ENCODE measurements at places on chromosomes 7 and 10. TPM values are rescaled to one million over a fixed set of nuclear protein-coding genes. Genes with fewer than 3 reads are reported as not detected.

- DNase-seq: no peak
Measured at GRCh38 chr7:3151784-3152183, 108.1 kb upstream of the CARD11 start.

- DNase-seq: no peak
Measured at GRCh38 chr7:120218712-120219111, 54.3 kb upstream of the KCND2 start.

DNA sequence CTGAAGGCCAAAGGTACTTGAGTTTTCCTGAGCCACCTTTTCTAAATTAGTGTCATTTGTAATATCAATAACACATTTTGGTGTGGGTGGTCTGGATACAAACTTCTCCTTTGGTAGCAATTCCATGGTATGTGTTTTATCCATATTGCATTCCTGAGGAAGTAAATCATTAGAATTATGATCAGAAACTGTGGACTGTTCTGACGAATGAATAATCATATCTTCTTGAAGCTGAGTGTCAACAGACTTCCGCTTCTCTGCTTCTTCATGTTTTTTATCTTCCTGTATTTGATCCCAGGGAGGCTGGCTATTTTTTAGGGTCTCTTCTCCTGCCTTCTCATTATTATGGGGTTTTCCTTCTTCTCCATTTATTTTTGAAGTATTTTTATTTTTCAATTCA is 81.4 kb downstream of the NRBF2 start:
- DNase-seq: no peak

Gene GNAT3
- total RNA-seq: not detected

Gene ATOH7
- total RNA-seq: not detected

Gene MNX1
- total RNA-seq: 6.3 TPM

Gene SLC39A12
- total RNA-seq: not detected

Gene HOXA9
- total RNA-seq: 1.8 TPM

Gene TMEM196
- total RNA-seq: not detected

DNA sequence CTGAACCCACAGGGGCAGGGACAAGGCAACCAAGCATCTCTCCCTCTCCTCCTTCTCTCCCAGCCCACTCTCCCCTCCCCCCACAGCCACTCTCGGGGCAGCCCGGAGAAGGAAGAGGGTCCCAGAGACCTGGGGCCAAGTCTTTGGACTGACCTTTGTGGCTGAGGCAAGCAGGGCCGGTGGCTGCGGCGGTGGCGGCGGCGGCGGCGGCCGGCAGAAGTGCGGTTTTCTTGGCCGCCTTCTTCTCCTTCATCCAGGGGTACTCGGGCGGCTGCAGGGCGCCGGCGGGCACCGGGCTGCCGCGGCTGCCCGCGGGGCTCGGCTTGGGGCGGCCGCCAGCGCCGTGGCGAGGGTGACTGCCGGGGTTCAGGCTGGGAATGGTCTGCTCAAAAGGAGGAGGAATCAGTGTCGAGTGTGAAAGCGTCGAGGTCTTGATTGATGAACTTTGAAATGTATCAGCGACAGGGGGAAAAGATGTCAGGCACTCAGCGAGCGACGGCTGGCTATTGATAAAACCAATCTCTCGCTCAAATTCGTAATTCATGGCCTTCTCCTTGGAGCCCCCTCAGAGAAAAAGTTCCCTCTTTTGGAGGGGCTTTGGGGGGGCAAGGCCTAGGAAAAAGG is 414 bp downstream of the HOXA2 start:
- peak; percentile 64 for DNase-seq

- no peak for DNase-seq
Measured at GRCh38 chr10:16788778-16789177, 28.4 kb downstream of the RSU1 start.

GRCh38 chr10:18659819-18660535 is 746 bp downstream of the ARL5B start:
- DNase-seq: peak; percentile 14

Gene CYP3A5
- 0.57 TPM for total RNA-seq

GRCh38 chr10:36026081-36026480 is 384.0 kb upstream of the FZD8 start:
- peak; percentile 20 for DNase-seq

DNA sequence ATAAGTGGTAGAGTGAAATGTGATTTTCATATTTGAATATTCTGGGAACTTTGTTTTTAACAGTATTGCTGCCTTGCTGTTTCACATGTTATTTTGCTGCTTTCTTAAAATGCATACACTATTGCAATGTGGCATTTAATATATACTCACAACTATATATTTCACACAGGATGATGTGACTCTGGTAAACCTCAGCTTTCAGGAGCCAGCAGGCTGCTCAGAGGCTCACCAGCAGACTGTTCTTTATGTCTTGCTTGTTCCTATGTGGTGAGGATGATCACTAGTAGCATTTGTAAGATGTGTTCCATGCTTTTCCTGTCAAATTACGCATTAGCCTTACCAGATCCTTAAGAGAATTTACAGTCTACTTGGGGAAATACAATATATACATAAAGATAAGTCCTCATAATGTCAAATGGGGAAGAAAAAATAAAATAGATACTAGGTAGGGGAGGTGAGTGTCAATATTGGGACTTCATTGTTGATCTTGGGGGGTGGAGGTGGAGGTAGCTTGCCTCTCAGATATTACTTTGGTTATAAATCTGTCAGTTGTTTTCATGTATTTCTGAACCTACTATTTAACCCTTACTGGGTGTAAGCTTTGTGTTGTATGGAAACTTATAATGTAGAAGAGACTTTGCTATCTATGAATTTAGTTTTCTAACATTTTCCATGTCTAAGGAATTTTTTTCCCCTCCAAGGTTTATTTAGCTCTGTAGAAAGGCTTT is 8.4 kb downstream of the GNAI1 start:
- DNase-seq: no peak

Gene C10orf67
- not detected for total RNA-seq

GRCh38 chr10:1712314-1712713 is 25.0 kb downstream of the ADARB2 start:
- peak; percentile 70 for DNase-seq

Gene CALML3
- not detected for total RNA-seq

Gene SEM1
- 143 TPM for total RNA-seq

- no peak for DNase-seq
Measured at GRCh38 chr7:27176962-27177794, 3.1 kb upstream of the HOXA10 start.

- DNase-seq: peak; percentile 49
Measured at GRCh38 chr10:28661035-28661434, 16.3 kb upstream of the BAMBI start.

- no peak for DNase-seq
Measured at GRCh38 chr7:96005271-96005670, 232.9 kb downstream of the DYNC1I1 start.

GRCh38 chr7:114835303-114835702 is 86.6 kb upstream of the MDFIC start:
- DNase-seq: no peak

Gene CPXM2
- 4.9 TPM for total RNA-seq

DNA sequence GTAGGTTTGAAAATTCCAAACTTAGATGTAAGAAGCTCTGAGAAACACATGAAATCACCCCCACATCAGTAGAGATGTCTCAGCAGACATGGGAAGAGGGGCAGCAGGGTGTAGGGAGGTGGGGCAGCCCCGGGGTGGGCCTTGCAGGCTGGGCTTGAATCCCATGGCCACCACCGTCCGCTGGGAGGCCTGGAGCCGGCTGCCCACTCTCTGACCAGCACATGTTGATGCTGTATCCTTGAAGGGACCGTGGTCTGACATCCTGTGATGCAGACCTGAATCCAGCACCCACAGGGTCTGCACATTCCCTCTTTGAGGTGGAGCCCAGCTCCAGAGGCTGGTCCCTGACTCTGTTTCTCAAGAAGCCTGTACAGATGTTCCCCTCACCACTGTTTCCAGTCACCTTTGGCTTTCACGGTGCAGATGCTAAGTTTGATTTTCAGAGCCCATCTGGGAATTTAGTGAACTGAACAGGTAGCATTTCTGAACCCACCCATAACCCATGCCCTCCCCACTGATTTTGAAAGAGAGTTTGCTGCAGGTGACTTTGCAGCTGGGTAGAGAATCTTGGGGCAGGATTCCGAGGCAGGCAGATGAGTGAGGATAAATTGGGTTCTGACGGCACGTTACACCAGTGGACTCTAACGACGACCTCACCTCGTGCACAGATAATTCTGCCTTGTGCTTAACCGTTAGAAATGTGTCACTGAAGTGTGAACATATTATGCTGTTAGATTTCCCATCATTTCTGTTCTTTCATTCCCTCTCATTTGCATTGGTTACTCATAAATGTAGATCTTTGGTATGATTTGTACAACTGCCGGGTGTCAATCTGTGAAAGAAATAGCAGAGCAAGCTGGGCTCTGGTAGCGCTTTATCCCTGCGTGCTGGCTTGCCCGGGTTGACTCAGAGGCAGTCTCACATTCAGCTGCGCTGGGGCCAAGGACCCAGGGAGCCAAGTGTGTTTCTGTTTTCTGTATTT is 45.7 kb downstream of the IKZF1 start:
- DNase-seq: no peak

DNA sequence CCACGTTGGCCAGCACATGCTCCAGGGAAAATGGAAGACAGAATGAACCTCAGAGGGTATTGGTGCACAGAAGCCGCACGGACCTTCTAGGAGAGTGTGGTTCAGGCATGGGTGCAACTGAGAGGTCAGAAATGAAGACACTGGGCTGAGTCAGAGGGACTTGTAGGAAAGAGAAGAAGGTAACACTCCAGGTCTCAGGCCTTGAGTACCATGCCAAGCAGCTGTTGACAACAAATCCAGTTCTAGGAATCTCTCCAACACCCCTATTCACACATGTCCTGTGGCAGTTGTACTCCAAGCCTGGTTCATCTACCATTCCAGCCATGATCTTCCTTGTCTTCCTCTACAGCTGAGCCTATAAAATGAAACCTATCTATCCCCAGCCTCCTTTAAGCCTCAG is 251.6 kb downstream of the USP6NL start:
- no peak for DNase-seq

- no peak for DNase-seq
Measured at GRCh38 chr10:119469846-119470245, 72.7 kb downstream of the RGS10 start.

Gene ITGA8
- total RNA-seq: 0.06 TPM

- DNase-seq: no peak
Measured at GRCh38 chr10:59047180-59047579, 129.3 kb upstream of the PHYHIPL start.

- DNase-seq: no peak
Measured at GRCh38 chr7:157622000-157622399, 285.2 kb downstream of the DNAJB6 start.

DNA sequence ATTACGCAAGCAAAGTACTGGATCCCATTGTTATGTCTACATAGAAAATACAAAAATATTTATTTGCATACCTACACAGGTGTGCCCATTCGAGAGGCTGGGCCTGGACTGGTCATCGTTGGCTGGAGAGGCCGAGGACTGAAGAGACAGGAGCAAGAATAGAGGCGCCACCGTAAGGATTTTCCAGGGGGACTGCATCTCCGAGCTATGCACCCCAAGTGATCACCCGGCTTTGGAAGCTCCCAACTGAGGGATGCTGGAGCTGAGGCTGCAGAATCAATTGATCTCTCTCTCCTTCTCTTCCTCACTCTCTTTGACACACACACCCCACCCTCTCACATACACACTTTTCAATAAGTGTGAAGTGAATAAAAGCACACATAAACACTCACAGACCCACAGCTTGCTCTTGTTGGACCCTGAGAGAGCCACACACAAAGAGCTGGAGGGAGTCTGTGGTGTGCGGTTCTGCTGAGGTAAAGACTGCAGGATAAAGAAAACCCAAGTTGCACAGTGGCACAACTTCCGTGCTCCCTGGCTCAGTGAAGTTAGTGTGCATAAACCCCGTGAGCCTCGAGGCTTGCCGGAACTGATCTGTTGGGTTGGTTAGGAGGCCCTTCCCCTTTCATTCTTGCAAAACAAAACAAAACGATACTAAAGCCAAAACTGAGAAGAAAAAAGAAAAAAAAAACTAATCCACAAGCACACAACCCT is at the start of gene AOAH:
Gene AOAH, minus strand, starts transcription at position 544 of the 714 bp plus-strand sequence. Its CDS starts 346 bp downstream, at position 198.
- DNase-seq: no peak

- no peak for DNase-seq
Measured at GRCh38 chr7:121039994-121040393, 51.5 kb downstream of the CPED1 start.

DNA sequence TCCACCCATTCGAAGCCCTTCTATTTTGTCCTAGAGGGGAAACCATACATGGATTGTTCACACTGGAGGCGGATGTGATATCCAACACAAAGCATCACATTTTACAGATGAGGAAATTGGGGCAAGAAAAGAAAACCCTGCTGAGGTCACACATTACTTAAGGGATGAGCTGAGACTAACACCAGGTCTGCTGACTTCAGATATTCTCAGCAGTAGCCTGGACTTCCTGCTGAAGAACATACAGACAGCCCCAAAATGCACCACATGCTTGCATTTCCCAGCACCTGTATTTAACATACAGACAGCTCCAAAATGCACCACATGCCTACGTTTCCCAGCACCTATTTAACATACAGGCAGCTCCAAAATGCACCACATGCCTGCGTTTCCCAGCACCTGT is 11.2 kb downstream of the GIMAP5 start:
- no peak for DNase-seq

- peak; percentile 83 for DNase-seq
Measured at GRCh38 chr10:101066146-101066895, 4.5 kb downstream of the KAZALD1 start.

- DNase-seq: peak; percentile 16
Measured at GRCh38 chr7:23426876-23427275, 43.4 kb downstream of the IGF2BP3 start.

Gene CHN2
- total RNA-seq: 15.3 TPM

DNA sequence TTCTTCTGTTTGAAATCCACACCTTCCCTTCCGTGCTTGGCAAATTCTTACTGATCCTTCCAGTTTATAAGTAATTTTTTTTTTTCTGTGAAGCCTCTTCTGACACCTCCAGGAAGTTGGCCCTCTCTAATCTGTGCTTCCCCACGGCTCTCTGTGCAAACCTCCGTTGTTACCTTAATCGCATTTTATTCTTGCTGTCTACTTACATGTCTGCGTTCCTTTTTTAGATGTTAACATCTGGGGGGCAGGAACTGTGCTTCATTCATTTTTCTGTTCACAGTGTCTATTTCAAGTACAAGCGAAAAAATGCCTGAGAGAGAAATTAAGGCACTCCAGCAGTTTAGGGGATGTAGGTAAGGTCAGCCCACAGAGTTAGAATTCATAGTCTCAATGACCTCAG is 8.4 kb upstream of the CAMK1D start:
- DNase-seq: no peak

Gene CCL24
- total RNA-seq: not detected

GRCh38 chr7:73426016-73426415 is 7.6 kb upstream of the FZD9 start:
- DNase-seq: no peak

- DNase-seq: no peak
Measured at GRCh38 chr10:7889947-7890542, 71.7 kb downstream of the TAF3 start.

DNA sequence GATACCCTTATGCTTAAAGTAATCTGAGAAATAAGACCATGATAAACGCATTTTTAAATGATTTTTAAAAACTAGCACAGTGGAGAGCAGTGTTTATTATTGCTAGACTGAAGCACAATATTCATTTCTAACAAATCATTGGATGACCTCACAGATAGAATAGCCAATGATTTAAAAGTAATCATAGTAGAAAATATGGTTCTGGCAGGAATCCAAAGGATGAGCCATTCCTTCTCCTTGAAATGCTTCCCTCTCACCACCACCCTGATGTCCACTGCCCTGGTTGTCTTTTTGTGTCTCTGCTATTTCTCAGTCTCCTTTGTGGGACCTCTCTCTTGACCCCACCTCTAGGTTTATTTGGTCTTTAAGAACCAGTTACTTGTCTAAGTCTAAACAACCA is 64.9 kb downstream of the PRKG1 start:
- no peak for DNase-seq

Measured in Daoy (cell line).